ENCODE measurements at places on chromosomes 4 and X.

GRCh38 chr4:128298146-128298758 is 10.6 kb upstream of the PGRMC2 start:
- DNase-seq: no peak

- DNase-seq: no peak
Measured at GRCh38 chr4:6349896-6350603, 80.4 kb downstream of the WFS1 start.

DNA sequence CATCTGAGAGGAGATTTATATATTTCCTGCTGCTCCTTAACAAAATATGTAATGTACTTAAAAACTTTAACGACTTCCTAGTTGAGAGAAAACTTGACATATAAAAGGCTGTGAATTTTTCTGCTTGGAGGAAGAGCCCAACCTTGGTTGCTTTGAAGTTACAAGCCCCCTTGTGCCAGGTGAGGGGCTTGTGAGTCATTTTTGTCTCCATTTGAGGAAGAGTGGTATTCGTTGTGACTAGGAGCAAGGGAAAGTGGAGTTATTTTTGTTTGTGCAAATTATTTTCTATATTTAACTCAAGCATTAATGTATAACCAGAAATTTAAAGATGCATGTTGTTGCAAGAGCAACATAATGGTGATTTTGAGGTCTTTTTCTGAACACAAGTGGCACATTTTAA is 99.0 kb upstream of the DDX3X start:
- no peak for DNase-seq

- no peak for DNase-seq
Measured at GRCh38 chr4:84309191-84309590, 189.9 kb downstream of the NKX6-1 start.

DNA sequence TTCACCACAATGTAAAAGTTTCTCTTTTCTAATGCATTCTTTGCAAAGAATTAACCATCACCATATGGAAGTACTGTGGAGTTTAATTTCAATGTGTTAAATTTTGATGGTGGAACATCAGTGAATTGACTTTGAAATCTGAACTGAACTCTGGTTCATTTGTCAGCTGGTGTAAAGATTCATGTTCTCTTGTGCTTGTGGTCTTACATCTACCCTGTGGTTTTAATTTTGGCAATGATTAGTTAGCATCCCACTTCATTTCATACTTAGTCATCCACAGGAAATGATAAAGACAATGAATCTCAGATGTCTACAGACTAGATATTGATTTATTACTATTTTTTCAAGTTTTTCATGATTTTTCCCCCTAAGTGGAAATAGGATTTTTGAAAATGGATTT is 77.8 kb downstream of the GRID2 start:
- no peak for DNase-seq

GRCh38 chrX:703866-704265 is 73.3 kb downstream of the SHOX start:
- DNase-seq: no peak

GRCh38 chr4:118350961-118351360 is 1.8 kb downstream of the PRSS12 start:
- DNase-seq: no peak

DNA sequence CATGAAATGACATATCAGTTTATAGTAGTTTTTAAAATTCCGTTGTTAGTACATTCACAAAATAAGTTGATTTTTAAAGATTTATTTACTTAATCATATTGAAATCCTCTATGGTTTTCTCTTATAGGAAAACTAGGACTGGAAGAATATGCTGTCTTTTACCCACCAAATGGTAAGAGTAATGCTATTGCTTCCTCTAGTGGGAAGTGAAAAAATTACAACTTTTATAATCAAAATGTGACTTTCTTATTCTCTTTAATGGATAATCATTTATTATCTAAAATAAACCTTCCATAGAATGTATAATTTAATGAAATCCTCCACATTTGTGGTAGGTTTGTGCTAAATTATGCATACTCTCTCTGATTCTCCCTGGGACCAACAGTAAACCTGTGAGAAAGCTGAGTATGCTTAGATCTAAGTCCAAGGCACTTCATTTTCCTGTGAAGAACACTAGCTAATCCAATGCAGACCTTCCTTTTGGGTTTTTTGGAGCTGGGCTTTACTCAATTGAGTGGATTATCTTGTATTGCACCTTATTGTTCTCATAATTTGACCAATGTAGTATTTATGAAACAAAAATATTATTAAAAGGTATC is 136.2 kb downstream of the TBC1D19 start:
- DNase-seq: no peak

DNA sequence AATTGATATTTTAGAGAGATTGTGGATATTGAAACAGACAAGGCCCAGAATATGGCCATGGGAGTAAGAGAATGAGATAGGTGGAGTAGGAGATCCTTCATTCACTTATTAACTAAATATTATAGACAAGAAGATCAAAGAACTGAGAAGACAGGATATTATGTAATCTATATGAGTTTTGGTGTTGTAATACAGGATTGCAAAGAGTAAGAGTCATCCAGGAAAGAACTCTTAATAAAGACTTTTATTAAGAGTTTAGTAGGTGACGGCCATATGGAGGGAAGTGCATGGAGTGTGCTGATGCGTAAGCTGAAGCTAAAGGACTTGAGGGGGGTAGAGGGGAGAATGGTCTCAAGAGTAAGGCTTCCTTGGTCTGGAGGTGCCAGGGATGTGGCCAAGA is 153.7 kb downstream of the VEGFC start:
- DNase-seq: no peak

- DNase-seq: no peak
Measured at GRCh38 chr4:915041-915474, 17.1 kb downstream of the GAK start.

DNA sequence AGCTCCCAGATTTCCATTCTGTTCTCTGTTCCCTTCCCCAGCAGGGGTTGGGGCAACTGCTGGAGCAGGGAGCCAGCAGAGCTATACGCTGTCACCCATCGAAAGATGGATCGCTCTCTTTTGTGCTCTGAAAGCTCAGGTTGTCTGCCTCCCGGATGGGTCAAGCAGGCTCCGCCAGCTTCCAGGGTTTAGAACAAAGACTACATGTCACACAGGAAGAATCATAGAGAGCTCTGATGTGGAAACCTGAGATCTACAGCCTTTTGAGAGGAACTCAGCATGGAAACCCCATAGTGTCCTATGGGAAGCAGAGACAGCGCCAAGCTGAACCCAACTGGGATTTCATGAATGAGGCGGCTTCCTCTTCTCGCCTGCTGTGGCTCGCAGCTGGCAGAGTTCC is 205.4 kb downstream of the HS3ST1 start:
- DNase-seq: no peak

DNA sequence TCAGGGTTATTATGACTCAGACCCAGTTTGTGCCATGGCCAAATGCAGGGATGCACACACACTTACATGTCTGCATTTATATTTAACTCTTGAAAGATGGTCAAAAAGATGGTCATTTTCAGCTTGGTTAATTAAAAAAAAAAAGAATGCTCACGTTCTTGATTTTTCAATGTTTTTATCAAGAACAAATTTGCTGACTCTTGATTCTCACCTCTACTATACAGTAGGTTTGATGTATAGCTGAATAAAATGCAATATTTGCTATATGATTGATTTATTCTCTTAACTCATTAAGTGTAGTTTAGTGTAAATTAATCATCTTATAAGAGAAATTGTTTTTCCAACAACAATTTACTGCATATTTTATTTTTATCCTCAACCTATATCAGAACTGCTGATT is 160.4 kb downstream of the SLIT2 start:
- no peak for DNase-seq

DNA sequence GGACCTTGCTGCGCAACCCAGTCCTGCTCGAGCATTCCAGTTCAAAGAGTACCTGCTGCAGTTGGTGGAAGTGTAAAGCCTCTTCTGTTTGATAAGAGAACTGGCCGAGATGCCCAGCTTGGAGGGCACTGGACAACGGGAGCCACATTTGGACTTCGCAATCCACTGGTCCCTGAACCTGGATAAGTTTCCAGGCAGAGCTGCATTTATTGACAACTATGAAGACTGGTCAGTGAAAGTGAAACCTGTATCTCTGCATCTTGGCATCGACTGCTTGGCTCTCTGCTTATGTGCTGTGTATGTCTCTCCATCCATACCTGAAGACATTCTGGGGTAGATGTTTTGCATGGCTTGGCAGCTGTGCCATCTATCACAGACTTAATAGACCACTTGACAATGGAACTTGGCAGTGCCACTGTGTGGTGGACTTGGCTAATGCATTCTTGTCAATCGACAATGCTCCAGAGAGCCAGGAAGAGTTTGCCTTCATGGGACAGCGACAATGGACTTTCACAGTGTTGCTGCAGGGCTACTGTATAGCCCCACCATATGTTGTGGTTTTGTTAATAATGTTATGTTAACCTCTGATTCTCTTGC is 43.5 kb upstream of the ZBTB33 start:
- no peak for DNase-seq

DNA sequence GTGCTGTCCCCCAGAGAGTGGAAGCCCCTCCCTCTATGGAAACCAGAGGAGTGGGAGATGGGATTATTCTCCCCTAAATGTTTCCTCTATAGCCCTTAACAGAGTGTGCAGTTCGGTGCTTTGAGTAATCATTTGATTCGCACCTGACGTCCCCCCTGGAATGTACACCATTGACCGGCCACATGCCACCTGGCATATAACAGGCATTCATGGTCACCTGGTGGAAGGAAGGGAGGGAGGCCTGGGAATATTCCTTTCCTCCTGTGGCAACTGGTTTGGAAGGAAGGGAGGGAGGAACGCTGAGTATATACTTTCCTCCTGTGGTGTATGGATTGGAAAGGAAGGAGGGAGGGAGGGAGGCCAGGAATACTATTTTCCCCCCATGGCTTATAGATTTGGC is 77.2 kb downstream of the CRMP1 start:
- DNase-seq: no peak

DNA sequence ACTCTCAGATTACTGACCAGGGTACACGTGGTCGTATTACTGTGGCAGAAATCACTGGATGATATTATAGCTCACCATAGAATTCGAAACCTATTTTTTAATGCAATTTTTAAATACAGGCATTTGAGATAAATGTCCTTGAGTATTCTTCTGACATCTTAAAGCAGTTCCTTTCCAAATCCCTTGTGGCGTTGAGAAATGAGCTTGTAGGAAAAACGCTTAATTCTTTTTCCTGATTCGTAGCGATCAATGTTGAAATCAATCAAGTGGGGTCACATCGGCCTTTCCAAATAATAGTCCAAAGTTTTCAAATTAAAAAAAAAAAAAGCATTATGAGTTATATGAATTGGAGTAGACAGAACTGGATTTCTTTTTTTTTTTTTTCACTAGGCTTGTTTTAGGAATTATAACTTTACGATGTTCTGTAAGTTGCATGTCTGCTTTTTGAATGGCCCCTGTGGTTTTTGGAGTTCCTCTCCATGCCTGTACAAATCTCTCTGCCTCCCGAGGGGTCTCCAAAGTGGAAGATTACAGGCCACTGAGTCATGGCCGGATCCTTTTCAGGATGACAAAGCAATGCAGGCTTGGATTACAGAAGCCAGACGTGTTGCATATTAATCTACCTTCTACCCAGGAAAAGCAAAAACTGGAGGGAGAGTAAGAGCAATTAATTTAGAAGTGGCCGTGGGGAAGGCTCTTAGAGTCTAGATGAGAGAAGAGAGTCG is 226.1 kb downstream of the SHOX start:
- no peak for DNase-seq

DNA sequence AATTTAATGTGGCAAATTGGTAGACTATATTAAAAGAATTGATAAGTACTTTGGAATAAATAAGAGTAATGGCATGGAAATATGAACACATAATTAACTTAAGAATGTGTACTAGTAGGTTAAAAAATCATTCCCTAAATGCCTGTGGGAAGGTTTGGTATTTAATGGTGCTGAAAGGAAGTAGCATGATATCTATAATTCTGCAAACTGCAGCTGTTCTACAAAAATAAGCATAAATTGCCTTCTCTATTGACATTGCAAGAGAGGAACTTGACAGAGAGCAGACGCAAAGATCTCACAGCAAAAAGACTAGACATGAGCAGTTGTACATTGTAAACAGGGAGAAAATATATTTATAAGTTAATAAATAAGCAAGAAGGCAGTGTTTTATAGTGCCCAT is 752.5 kb upstream of the PCDH10 start:
- no peak for DNase-seq

DNA sequence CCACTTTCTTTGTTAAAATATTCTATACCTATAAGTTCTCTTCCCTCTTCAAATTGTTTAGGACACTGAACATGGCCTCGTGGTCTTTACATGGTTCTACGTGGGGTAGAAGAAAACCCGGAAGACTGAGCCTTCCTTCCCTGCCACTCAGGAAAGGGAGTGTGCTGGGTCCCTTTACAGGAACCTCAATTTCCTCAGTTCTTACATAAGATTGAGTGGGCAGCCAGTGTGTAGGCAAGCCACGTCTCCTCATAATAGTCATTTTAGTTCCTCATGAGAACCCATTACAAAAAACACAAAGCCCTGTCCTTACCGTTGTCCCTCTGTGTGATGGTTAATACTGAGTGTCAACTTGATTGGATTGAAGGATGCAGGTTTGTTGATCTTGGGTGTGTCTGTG is 28.7 kb upstream of the SMIM10L2A start:
- DNase-seq: no peak

GRCh38 chr4:63049278-63049677 is 1360.0 kb downstream of the TECRL start:
- DNase-seq: no peak

GRCh38 chr4:134780244-134780643 is 578.7 kb upstream of the PABPC4L start:
- DNase-seq: no peak

DNA sequence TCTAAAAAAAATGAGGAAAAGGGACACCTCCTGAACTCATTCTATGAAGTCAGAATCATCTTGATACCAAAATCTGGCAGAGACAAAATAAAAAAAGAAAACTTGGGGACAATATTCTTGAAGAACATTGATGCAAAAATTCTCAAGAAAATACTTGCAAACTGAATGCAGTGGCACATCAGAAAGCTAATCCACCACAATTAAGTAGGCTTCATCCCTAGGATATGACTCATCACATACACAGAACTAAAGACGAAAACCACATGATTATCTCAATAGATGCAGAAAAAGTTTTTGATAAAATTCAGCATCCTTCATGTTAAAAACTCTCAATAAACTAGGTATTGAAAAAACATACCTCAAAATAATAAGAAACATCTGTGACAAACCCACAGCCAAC is 98.3 kb downstream of the FAM47B start:
- no peak for DNase-seq

GRCh38 chr4:88244816-88245579 is 39.4 kb downstream of the PPM1K start:
- DNase-seq: no peak

DNA sequence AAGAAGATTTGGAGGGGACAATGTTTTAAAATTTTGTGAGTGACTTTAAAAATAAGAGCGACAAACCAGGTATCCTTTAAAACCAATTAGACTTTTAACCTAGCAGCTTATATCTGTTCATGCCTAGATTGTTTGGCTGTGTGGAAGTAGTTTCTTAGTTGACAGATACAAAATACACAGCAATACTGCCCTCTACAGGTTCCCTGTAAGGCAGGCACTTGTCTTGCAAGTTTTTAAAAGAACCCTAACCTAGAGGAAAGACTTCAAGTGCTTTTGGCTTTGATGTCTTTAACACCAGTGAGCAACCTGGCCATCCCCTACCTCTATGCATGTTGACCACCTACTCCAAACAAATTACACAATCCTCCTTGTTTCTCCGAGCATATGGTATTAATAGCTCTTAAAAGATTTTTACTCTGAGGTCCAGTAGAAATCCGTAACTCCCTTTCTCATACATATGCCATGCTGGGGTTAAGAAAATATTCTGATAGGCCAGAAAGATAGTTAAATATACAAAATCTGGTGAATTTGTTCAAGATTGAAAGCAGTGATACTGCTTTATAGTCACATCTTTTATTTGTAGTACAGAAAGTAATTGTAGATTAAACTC is 273.0 kb downstream of the ARHGAP24 start:
- DNase-seq: no peak

Measured in stimulated activated CD8-positive, alpha-beta memory T cell treated with anti-CD3 and anti-CD28 coated beads, Interleukin-4, amount 100 ng/mL, for 1 hour (primary cell).